ENCODE measurements at places on chromosomes 7 and 10.

- DNase-seq: no peak
These were observed 13.4 kb downstream of the NIPSNAP2 start for GRCh38 chr7:55977831-55978230.

DNA sequence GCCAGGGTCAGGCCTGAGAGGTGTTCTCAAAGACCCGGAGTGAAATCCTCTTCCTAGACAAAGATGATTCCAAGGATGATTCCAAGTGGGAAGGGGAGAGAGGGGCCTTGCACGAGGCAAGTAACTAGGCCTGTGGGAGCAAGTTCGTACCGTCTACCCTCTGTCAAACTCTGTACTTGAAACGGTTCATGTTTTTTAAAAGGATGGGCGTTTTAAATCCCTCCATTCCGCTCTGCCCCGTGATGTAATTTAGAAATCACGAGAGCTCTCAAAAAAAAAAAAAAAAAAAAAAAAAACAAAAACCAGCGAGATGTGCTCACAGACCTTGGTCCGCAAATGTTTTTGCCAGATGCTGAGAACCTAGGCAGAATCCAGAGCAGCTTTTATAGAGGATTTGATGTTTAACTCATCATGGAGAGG is 114.7 kb upstream of the CARD11 start:
- DNase-seq: no peak

- DNase-seq: no peak
These were observed 109.5 kb downstream of the ADCY1 start for GRCh38 chr7:45683556-45684148.

- DNase-seq: no peak
These were observed 94.0 kb upstream of the CDCA7L start for GRCh38 chr7:22039670-22040069.

DNA sequence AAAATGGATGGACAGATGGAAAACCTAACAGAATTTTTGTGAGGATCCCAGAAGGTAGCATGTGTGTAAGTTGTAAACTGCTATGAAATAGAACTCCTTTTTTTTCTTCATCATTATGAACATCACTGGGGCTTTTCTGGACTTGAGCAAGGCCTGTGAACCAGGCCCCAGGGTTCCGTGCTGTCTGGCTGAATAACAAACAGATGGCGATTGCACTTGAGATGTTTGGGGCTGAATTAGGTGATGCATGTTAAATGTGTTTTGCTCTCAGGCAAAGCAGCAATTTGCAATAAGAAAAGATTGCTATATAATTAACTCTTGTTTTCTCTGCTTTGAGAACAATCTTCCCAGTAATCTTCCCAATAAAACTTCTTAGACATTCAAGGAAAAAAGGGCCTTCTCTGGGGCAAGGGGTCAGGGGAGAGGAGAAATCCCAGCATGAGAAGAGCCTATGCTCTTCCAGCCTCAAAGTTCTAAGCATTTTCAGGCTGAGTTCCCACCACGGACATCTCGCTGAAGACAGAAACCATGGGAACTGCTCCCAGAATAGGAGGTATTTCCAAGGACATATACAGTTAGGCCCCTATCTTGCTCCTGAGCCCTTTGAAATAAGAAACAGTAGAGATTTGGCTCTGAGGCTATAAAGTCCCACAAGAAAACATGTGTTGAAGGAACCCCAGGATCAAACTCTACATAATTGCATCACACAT is 98.7 kb downstream of the ITIH5 start:
- no peak for DNase-seq

- peak; percentile 70 for DNase-seq
These were observed 128.5 kb downstream of the MAD1L1 start for GRCh38 chr7:2104107-2104710.

DNA sequence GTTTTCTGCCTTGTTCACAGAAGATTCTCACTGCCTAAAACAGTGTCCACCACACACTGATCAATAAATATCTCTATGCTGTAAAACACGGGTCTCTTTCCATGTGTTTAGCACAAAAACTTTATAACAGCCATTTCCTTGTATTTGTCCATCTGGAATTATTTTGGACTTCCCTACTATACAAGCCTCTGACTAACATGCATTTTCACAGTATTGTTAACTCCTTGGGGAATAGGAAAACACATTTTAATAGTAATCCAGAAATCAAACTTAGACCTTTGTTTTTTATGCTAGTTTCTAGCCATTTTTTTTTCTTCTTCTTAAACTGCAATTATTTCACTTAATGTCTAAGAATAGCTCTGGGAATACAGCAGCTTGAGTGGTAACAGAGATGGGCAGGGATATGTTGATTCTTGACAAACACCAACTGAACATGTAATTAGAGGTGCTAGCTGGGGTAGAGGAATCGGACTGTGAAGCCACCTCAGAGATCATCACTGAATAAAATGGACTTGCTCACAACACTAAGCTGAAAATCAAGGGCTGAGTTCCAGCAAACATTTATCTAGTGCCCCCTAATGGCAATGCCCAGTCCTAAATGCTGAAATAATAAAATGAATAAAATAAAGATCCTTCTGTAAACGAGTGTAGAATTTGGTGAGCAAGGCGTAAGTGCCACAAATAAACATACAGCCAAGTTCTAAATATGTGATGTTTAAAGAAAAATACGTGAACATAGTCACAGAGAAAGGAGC is 593.1 kb downstream of the SORCS1 start:
- DNase-seq: no peak

GRCh38 chr10:10489076-10489475 is 528.6 kb upstream of the CELF2 start:
- DNase-seq: no peak

- DNase-seq: no peak
These were observed 244.4 kb downstream of the DYNC1I1 start for GRCh38 chr7:96016735-96017134.

DNA sequence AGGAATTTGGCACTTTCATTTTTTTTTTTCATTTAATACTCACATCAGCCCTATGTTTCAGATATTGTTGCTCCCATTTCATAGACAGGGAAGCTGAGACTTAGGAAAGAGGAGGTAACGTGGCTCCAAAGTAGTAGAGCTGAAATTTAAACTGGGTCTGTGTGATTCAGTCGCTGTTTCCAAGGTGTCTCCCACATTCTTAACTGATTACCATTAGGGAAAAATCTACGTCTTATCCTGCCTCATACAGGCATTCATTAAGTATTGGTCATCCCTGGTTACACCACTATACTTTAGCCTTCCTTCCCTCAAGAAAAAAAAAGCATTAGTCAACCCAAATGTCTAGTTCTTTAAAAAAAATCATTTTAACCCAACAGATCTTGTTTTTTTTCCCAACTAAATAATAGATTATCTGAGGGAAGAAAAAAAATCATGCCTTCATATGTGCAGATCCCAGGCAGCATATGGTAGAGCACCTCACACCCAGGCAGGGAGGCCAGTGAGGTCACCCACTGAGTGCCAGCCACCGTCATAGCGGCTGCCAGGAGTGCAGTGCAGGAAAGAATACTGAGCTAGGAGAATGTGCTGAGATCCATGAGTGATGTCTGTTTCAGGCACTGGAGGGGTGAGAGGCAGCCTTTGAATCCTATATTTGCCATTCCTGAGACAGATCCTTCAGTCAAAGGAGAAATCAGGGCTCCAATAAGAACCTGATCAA is 59.0 kb upstream of the SORCS3 start:
- no peak for DNase-seq

DNA sequence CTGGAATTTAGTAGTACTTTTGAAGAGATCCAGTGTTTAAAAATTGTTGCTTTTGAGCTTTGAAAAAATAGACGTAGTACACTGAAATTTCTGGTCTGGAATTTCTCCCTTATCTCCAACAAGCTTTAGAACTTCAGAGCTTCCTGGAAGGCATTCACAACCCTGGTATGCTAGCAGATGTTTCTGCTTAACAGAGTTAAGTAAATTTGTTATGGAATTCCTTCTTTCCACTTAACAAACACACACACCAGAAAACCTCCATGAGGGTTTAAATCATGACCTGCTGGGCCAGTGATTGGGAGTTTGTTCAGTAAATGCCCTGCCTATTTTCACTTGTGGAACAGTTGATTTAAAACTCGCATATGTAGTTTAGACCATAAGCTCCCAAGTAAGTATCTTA is 13.7 kb downstream of the ASB15 start:
- no peak for DNase-seq

- DNase-seq: peak; percentile 71
These were observed 18.3 kb downstream of the FZD9 start for GRCh38 chr7:73451780-73452398.

- no peak for DNase-seq
These were observed 42.6 kb upstream of the LRRC4 start for GRCh38 chr7:128073671-128074310.

- no peak for DNase-seq
These were observed 52.4 kb downstream of the BZW2 start for GRCh38 chr7:16698200-16698905.

DNA sequence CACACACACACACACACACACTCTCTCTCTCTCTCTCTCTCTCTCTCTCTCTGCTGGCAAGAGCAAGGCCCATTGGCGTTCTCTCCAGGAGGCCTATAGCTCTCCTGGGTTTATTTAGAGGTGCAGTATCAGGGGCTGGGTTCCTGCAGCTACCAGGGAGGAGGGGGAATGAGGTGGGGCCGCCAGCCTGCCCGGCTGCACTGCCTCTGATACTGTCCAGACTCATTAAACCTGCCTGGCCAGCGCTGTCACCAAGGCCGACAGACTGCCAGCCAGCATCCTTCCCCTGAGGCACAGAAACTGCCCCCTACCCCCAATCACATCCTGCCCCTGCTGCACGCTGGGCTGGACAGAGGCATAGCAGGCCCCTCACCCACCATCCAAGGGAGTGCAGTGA is 4.3 kb downstream of the PRRT4 start:
- no peak for DNase-seq

- no peak for DNase-seq
These were observed 17.6 kb downstream of the APBB1IP start for GRCh38 chr10:26455567-26456315.

GRCh38 chr10:71264345-71265200 is 52.2 kb downstream of the UNC5B start:
- DNase-seq: no peak

GRCh38 chr7:37541810-37542443 is 93.3 kb upstream of the ELMO1 start:
- no peak for DNase-seq

- DNase-seq: no peak
These were observed 1.6 kb downstream of the HOXA13 start for GRCh38 chr7:27198138-27198841.

DNA sequence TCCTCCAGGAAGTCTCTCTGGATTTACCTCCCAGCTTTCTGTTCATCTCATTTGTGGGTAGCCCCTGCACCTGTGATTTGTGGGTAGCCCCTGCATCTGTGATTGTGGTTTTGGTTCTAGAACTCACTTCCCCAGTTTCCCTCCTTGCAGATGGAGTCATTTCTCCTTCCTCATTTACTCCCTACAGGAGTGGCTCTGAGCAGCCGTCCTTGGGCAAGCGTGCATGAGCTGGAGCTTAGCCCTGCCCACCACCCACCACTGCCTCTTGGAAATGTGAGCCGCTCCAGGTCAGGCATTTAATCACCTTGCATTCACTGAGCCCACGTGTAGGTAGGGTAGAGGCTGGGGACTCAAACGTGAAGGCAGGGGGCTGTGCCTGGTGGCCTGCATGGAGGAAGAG is 8.2 kb downstream of the COL26A1 start:
- no peak for DNase-seq

- no peak for DNase-seq
These were observed 49.2 kb downstream of the ADRA2A start for GRCh38 chr10:111126077-111126476.

- no peak for DNase-seq
These were observed 232.2 kb downstream of the KIAA1217 start for GRCh38 chr10:24440817-24441797.

DNA sequence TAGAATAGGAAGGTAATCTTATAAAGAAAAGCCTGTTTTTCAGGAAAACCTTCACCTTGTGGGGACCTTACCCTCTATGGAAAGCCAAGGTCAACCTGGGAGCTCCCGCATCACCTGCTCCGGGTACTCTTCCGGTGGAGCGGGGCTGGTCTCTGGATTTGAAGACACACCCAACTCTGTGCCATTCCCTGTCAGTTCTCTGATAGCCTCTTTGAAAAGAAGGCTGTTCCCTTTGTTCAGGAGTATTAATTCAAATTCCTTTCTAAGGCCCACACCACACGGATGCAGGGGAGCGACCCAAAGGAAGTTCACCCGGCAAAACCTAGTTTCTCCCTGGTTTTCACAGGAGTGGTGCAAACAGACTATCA is 10.7 kb downstream of the CTBP2 start:
- DNase-seq: no peak

DNA sequence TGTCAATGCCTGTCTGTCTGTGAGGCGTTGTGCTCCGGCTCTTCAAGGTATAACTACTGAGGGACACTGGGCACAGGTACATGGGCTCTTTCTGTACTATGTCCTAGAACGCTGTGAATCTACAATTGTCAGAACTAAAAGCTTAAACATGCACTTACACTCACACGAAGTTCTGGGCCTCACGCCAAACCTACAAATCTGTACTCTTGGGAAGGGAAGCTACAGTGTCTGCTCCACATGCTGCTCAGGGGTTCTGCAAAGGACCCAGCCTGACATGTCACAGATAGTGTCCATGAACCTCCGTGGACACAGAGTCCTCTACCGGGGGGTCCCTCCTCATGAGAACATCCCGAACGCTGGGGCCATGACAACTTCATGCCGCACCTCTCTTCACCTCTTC is 268.7 kb downstream of the WDR37 start:
- DNase-seq: no peak

GRCh38 chr10:19518632-19519031 is 297.6 kb upstream of the PLXDC2 start:
- DNase-seq: no peak

DNA sequence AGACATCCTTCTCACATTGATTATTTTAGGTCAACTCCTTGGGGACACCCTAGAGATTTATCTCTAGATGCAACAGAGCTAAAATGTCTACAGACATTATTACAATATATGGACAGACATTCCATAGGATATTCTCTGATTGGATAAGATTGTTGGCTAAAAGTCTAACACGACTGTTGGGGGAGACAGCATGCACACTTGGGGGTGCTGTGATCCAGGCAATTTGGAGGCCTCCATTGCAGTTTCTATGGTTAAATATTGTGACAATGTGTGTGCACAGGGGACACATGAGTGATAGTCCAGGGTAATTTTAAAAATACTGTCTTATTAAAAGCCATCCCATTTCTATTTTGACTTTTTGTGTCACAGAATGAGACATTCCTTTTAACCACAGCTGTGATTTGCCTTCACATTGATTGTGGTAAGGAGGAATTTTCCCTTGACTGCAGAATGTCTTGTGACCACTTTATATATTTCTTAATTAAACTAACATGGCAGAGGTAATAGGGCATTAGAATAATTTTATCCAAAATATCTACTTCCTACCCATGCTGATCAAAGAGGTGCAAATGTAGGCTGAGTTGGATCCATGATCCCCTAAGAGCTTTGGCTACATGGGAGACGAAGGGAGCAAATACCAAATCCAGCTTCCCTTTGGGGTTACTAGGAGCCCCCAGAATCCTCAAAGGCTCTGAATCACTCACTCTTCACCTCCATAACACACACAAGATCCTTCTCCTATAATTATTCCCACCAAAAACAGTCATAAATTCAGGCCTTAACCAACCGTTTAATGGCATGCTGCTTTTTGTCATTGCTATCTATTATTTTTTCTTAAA is 7.3 kb downstream of the TFPI2 start:
- DNase-seq: no peak

- DNase-seq: no peak
These were observed 1.5 kb downstream of the ABCB4 start for GRCh38 chr7:87473986-87474385.

GRCh38 chr10:3516234-3516922 is 268.6 kb downstream of the KLF6 start:
- no peak for DNase-seq

- DNase-seq: no peak
These were observed 435.8 kb downstream of the EXOC4 start for GRCh38 chr7:133688483-133689239.

- DNase-seq: no peak
These were observed 6.5 kb downstream of the SAP25 start for GRCh38 chr7:100567031-100567730.

Data from hematopoietic multipotent progenitor cell treated with erythropoietin and hydrocortisone succinate and interleukin-3 and kit ligand, for 15 days (in vitro differentiated cells).